Ammon's horn (tissue), 1 donor: ENCODE measurements at places on chromosomes 2 and 18.
A peak's percentile ranks its signal among the peaks of the same experiment; 100 is the strongest.

DNA sequence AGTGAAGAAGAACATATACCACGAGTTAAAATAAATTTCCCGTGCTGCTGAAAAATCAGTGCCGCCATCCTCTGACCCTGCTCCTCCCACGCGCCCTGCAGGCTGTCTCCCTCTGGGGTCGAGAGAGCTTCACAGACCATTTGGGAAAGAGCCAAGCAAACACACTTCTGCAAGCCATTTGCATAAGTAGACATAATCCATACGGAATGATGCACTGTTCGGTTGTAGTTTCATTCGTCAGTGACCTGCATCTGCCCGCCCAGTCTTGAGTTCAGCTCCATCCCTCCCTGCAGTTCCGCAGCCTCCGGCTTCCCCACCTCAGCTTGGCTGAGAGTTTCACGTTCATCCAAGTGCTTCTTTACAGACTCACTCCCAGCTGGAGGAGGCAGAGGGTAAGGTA lies 69.6 kb downstream of the TRAPPC12 start:
- DNase-seq, result no peak

DNA sequence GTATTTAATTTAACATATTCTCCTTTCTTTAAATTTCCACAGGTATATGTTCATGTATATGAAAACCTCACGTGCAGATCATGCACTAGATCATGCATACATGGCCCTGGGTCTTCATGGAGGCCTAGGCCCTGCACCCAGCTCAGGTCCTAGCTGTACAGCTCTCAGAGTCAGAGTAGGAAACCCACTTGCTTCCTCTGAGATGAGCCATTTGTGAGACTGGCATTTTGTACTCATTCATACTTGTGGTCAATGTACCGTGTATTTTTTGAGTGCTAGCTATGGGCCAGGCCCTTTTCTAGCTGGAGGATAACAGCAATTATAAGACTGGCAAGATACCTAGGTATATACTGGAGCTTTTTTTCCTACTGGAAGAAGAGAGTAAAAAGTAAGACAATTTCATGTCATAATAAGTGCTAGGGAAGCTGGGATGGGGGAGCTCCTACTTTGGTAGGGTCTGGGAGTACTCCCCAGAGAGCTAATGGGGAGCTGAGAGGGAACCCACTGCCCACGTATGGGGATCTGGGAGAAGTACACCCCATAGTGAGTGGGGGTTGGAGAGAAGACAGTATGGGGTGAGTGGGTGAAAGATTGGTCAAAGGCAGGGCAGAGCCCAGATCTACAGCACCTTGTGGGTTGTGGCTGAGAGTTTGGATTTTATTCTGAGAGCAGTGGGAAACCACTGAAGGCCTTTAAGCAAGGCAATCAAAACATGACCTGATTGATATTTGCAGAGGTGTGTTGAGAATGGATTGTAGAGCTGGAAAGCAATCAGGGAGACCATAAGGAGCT lies 72.0 kb downstream of the POLE4 start:
- no peak for DNase-seq

DNA sequence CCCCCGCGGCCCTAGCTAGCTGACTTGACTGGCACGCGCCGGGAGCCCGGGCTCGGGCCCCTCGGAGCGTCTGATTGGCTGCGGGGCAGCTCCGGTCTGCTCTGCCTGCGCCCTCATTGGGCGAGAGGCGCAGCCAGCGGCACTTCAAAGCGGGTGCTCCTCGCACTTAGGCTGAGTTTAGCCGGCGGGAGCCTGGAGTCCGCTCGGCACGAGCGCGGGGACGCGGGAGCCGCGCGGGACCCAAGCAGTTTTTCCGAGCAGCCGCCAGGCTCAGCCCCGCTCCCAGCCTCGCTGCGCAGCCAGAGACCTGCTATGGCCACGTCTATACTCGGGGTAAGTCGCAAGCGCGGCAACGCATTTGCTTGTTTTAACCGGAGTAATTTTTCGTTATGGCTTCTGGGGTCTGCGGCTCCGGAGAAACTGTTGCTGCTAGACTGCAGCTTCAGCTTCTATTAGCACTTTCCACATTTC lies at the start of gene SP9:
Gene SP9, plus strand, starts transcription at position 174 of the 471 bp plus-strand sequence. Its CDS starts 139 bp downstream, at position 313.
- no peak for DNase-seq

- DNase-seq, result peak; percentile 37
Measured at GRCh38 chr2:104447831-104448434, 406.0 kb upstream of the POU3F3 start.

DNA sequence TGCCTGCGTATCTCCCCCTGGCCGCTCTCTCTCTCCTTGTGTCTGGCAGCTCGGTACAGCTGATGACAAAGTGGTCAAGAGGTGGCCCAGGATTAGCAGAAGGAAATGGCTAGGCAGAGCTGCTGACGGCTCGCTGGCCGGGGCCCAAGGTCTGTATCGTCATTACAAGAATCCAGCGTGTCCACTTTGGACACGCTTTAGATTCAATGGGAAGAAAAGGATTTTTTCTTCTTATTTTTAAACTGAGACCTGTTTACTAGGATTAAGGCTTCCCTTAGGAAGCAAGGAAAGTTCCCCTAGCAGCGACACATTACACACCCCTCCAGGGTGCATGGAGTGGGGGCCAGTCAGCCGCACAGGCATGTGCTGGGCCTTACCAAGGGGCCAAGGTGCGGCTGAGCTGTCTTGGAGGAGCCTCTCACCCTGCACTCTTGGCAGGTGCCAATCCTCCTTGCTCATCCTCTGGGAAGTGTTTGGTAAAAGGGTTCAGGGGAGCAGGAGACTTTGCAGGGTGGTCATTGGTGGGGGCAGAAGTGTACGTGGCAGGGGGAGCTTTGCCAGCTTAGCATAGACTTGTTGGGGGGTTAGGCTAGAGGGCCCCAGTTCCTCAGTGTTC lies 76.8 kb downstream of the POLR1A start:
- DNase-seq, result peak; percentile 66

DNA sequence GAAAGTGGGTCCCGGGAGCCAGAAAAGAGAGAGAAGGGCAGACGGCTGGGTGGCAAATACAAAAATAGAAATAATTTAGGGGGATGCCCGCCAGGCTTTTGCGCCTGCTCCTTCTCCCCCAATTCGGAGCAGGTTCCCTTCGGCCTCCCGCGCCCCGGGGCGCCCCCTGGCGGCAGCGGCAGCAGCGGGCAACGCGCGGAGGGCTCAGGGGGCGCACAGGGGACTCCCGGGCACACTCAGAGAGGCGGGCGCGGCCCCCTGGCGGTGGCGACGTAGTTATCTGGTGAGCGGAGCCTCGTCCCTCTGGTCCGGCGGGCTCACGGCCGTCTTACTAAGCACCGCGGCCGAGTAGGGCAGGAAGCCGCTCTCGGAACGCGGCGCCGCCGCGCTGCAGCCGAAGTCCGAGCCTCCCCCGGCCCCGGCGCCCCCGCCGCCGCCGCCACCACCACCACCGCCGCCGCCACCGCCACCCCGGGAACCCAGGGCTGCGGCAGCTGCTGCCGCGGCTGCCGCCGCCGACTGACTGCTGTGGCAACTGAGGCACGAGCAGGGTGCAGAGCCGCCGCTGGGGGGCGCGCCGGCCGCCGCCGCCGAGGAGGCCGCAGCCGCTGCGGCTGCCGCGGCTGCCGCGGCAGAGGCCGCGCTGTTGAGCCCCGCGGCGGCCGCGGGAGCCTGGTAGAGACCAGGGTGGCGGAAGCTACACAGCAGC lies 3.8 kb downstream of the EVX2 start:
- DNase-seq, result no peak

DNA sequence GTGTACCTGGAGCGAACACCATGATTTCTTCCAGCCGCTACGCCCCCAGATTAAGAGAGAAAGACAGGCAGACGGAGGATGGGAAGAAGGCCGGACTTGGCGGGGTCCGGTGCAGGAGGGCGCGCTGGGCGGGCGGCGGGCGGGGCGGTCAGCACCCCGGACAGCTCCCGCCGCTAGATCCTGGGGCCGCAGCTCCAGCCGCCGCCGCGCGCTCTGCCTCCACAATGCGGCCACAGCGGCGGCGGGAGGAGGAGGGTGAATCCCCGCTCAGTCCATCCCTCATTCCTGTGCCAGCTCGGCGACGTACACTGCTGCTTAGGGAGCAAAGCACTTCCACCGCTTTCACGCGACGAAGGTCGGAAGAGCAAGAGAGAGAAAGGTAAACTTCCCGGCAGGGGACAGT lies at the start of gene AKAIN1:
Gene AKAIN1, minus strand, starts transcription at position 226 of the 403 bp plus-strand sequence. Its CDS starts 204 bp downstream, at position 22.
- peak; percentile 55 for DNase-seq

DNA sequence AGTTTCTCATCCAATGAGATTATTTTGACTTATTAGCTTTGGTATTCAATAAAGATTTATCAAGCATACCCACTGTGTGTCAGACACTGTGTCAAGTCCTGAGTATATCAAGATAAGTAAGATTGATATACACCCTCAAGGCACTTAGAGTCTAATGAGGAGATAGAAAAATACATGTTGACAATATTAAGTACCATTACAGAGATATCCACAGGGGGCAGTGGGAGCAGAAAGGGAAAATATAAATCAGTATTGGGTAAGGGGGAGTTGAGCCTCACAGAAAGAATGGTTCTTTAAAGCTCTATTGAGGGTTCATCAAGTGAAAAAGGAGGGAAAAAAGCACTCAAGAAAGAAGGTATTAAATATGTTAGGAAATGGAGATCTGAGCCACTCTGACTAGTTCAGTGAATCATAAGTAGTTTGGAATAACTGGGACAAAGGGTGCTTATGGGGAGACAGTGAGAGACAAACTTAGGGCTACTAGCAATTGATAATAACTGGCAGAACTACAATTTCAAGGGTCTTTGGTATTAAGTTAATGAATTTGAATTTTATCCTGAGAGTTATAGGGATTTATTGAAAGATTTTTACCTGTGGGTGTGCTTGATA lies 45.5 kb upstream of the SLC8A1 start:
- DNase-seq, result no peak

DNA sequence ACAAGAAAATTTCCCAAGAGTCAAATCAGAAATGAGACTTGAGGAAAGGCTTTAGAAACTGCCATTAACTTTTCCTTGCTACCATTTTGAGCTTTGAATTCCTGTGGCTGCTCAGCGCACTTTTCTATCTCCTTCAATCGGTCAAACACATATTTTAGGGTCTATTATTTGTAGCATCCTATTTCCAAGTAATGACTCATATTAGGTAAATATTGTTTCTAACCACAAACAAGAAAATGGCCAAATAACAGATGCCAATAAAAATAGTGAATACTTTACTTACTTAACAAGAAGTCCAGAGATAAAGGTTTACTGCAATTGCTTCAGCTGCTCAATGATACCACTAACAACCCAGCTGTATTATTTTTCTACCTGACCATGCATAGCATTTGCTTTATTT lies 29.7 kb upstream of the CCDC178 start:
- no peak for DNase-seq

DNA sequence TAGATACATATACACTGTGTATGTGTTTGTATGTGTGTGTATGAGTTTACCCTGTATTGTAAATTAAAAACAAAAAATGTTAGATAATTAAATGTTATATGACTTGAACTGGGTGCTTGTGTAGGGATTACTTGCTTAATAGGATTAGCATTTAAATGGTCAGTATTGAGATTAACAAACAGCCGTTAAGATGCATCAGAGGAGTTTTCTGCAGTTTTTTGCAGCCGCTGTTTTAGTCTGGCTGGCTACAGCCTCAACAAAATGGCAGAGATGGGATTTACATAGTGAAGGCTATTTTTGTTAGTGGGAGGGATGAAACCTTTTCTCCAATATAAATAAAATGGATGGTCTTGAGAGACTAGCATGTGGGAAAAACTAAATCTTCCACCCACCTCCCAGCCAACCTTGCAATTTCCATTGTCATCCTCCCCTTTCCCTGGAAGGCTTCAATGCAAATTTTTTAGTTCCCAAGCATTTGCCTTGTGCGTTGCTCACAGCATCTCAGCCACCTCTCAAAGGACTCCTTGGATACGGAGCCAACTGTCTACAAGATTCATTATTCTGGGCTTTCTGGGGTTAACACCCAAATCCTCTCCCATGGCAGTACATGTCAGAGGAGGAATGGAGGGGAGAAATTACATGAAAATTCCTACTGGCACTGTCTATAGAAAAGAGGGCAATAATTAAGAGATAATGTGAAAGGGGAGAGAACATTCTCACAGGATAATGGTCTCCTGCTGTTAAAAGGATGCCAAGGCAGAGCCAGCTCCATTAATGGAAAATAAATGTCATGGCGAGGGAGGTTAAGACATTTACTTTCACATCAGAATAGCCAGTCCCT lies 351.9 kb downstream of the CDH2 start:
- no peak for DNase-seq

DNA sequence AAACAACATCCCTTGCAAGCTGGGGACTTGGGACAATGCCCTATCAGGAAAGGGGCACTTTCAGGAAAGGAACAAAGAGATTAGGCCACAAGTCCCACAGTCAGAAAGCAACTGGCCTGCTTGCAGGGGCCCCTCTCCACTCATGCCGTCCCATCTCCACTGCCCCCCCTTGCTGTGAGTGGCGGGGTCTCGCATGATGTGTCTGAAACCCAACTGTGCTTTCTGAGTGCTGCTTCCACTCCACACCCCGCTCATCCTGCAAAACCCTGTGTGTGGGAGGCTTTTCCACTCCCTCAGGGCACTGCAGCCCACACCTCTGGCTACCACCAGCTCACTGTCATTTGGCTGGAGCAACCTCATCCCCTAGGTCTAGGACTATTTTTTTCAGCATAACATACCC lies 7.9 kb downstream of the HS6ST1 start:
- no peak for DNase-seq

- DNase-seq, result no peak
Measured at GRCh38 chr2:22078701-22079100, 954.9 kb downstream of the TDRD15 start.

GRCh38 chr2:37833423-37833822 lies 91.7 kb upstream of the RMDN2 start:
- no peak for DNase-seq

DNA sequence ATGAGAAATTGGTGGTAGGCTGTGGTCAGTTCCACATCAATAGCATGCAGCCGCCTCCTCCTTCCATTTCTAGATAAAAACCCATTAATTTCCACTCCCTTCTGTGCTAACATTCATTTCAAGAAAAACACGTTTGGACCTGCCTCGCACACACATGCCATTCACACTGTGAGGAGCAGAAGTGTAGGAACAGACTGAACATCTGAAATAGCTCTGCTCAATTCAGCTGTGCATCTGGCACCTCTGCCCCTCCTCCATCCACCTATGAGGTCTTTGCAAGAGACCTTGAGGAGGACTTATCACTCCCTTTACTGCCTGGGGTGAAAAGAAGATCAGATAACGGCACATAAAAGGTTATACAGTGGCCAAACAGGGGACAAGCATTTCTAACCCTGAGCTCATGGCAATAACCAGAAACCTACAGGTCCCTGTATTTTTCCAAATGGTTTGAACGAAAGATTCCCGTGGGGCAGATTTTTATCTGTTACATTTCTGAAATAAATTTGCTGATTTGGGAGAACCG lies 30.8 kb upstream of the LRP2 start:
- no peak for DNase-seq
